Upper lobe of left lung (tissue), 6 donors: ENCODE measurements at places on chromosomes 3 and 15. TPM values are rescaled to one million over a fixed set of nuclear protein-coding genes. Genes with fewer than 3 reads are reported as not detected.

GRCh38 chr3:108804437-108804836, 18.1 kb upstream of the TRAT1 start:
- H3K36me3 ChIP-seq = no peaks in the 10 kb centered on the region
- H3K4me3 ChIP-seq = no peak overlapping the region
- no peak overlapping the region for H3K27ac ChIP-seq
- no peaks in the 10 kb centered on the region for H3K4me1 ChIP-seq
- DNase-seq = no peak

DNA sequence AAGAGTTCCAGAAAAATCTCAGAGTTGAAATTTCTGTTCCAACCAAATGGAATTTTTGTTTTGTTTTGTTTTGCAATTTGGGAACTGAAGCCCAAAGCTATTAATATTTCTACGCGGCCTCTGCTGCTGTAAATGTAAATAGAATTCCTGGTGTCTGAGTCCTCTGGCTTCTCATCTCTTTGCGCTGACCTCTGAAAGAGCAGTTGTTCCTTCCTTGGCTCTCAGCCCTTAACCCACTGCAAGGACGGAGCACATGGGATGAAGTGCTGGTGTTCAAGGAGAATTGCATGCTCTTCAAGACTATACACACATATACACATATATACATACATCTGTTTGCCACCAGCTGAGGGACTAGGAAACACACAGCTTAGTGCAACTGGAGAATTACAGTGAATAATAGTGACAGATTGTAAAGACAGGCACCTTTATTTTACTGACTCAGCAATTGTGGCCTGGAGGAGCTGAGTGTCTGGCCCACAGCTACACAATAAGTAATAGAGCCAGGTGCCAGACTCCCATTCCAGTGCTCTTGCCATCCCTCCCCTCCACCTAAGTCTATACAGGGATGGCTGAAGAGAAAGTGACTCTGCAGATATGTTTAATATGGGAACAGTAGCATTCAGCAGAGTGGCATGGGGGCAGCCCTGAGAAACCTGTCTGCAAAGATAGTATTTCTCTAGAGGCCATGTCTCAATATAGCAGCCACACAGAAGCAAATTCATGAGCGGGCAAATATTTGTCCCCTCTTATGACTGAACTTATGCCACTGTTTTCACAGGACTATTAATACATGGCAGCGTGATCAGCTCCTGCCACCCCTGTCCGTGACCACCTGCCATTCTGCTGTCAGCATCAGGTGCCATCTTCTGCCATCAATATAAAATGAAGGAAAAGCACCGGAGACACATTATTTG, 42.3 kb downstream of the NEK10 start:
- H3K4me3 ChIP-seq = no peak overlapping the region
- H3K4me1 ChIP-seq = peaks cover 4% of the 10 kb centered on the region
- no peaks in the 10 kb centered on the region for H3K36me3 ChIP-seq

GRCh38 chr15:52658955-52659354, 20.2 kb downstream of the ATOSA start:
- no peak overlapping the region for H3K4me3 ChIP-seq
- no peaks in the 10 kb centered on the region for H3K36me3 ChIP-seq
- H3K27me3 ChIP-seq = no peaks in the 10 kb centered on the region
- peak overlapping the region; percentile 14 for H3K27ac ChIP-seq

FAM174B gene
- 109 TPM for total RNA-seq

DNA sequence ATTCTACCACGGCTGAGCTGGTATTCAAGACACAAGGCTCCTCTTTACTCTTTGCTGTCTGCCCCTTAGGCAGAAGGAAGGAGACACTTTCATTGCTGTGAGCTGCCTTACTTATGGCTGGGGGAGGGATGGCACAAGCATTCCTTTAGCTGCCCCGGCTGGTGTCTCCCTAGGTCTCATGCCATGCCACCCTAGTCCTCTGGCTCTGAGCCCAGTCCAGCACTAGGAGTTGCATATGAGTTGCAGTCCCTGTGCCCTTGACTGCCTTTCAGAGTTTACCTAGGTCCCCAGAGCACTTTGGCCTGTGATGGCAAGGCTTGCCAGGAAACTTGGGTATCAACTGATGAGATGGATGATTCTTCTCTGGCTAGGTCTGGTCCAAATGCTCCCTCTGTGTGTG, 296.4 kb downstream of the RBMS3 start:
- DNase-seq = no peak
- H3K27me3 ChIP-seq = no peaks in the 10 kb centered on the region
- H3K27ac ChIP-seq = no peak overlapping the region
- H3K4me3 ChIP-seq = no peak overlapping the region

ALDH1L1 gene
- total RNA-seq = 3.2 TPM

GOLGA6B gene
- not detected for total RNA-seq

DNA sequence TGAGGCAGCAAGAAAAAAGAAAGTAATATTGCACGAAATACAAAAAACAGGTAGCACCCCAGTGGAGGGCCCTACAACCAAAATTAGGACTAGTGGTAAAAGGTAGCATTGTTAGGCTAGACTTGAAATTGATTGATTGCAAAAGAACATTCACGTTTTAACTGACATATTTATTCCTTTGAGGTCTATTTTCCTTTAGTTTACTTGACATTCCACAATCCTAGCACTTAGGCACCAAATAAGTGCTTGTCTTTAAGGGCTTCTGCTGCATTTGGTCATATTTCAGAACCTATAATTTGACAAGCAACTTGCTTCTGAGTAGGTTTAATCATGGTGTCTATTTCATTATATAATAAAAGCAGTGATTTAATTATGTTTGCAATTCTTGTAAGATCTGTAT, 642.7 kb upstream of the AGTR1 start:
- H3K4me3 ChIP-seq = no peak overlapping the region
- no peak overlapping the region for H3K27ac ChIP-seq
- DNase-seq = no peak
- H3K4me1 ChIP-seq = no peaks in the 10 kb centered on the region
- no peaks in the 10 kb centered on the region for H3K36me3 ChIP-seq

CLCN2 gene
- total RNA-seq = 5.0 TPM

DNA sequence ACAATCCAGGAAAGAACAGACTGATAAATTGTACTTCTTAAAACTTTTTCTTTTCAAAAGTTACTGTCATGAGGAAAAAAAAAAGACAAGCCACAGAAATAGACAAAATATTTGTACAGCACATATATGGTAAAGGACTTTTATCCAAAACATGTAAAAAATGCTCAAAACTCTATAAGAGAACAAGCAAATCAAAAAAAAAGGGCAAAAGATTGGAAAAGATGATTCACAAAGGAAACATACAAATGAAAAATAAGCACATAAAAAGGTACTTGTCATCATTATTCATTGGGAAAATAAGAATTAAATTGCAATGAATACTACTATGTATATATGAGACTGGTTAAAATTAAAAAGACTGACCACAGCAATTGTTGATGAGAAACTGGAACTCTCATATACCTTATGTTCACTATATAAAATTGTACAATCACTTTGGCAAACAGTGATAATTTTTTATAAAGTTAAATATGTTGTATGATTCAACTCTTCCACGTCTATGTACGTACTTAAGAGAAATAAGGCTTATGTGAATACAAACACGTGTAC, 39.7 kb downstream of the DIPK2A start:
- H3K4me1 ChIP-seq = no peaks in the 10 kb centered on the region
- DNase-seq = no peak
- no peaks in the 10 kb centered on the region for H3K36me3 ChIP-seq
- H3K27me3 ChIP-seq = no peaks in the 10 kb centered on the region

FBXO40 gene
- not detected for total RNA-seq

DNA sequence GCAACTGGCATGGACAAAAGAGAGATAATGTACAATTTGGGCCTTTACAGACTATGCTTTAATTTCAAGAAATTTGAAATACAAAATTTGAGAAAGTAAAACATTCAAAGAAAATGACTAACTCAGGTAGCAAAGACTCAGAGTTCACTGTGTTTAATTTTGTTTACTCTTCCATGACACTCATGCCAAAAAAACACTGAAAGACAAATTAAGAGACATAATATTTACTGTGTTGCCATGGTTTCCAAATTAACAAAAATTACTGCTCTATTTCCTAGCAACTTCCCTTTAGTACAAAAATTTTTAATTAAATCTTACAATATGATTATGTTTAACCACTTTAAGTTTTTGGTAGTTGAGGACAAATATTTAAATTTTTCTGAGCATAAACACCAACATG, 29.6 kb downstream of the LRRFIP2 start:
- H3K36me3 ChIP-seq = peaks cover 12% of the 10 kb centered on the region
- no peaks in the 10 kb centered on the region for H3K27me3 ChIP-seq
- no peak for DNase-seq

GRCh38 chr3:100590114-100590839, 19.1 kb upstream of the ADGRG7 start:
- H3K27me3 ChIP-seq = no peaks in the 10 kb centered on the region
- no peaks in the 10 kb centered on the region for H3K36me3 ChIP-seq
- H3K4me1 ChIP-seq = peaks cover 3% of the 10 kb centered on the region
- no peak overlapping the region for H3K27ac ChIP-seq
- no peak overlapping the region for H3K4me3 ChIP-seq

DNA sequence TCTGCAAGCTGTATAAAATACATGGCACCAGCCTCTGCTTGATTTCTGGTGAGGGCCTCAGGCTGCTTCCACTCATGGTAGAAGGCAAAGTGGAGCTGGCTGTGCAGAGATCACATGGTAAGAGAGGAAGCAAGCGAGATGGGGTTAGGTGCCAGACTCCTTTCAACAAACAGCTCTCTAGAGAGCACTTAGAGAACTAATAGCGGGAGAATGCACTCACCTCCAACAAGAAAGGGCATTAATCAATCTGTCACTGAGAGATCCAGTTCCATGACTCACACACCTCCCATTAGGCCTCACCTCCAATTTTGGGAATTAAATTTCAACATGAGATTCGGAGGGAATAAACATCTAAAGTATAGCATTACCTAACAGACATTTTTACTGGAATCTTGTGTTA, 644.1 kb upstream of the ARRDC4 start:
- H3K4me1 ChIP-seq = no peaks in the 10 kb centered on the region
- no peaks in the 10 kb centered on the region for H3K36me3 ChIP-seq
- no peak overlapping the region for H3K4me3 ChIP-seq
- no peak overlapping the region for H3K27ac ChIP-seq

GPR62 gene
- total RNA-seq = not detected

DNA sequence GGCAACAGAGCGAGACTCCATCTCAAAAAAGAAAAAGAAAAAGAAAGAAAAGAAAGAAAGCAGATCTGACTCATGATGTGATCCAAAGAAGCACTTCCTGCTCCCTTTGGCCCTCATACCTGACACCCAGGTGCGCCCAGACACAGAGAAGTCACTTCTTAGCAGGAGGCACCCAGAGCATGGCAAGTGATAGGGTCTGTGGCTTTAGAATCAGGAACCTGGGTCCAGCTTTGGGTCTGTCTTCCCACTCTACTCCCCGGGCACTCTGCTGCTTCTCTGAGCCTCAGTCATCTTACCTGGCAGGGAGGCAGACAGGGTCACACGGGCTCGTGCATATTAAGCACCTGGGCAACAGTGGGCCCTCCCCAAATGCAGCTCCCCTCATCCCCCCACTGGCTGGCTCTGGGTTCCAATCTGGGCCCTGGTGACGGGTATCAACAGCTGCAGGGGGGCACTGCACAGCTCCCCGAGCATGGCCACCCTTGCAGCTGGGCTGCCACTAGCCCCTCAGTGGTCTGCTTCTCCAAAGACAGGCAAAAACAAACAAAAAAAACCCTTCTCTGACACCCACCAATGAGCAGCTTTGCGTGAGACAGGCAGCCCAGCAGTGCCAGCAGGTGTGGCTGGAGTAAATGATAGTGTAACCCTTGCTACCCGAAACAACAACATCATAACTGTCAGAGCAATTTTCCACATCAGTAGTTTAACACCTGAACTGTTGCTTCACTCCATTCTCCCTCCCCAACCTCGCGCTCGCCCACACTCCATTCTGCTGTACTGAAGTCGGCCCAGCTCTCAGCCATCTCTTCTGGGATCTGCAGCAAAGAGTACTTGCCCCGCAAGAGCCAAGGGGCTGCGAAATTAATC, 99.8 kb downstream of the MEGF11 start:
- H3K4me3 ChIP-seq = no peak overlapping the region
- no peak for DNase-seq
- H3K4me1 ChIP-seq = no peaks in the 10 kb centered on the region
- H3K27me3 ChIP-seq = no peaks in the 10 kb centered on the region
- H3K36me3 ChIP-seq = no peaks in the 10 kb centered on the region
- H3K27ac ChIP-seq = no peak overlapping the region

DNAJC13 gene
- 31.5 TPM for total RNA-seq

DNA sequence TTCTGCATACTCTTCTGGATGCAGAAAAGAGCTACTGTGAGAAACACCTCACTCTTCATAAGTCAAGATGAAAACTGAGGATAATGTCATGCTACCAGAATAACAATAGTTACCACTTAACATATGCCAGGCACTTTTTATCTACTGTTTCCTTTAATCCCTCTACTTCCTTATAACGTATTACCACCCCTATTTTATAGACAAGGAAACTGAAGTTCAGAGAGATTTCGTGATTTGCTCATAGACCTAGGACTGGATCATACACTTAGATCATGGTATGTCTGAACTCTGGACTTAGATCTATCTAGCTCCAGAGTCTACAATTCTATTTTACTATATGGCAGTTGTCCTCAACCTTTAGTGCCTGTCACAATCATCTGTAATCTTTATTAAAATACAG, 155.7 kb upstream of the TSPAN3 start:
- no peaks in the 10 kb centered on the region for H3K27me3 ChIP-seq
- no peak overlapping the region for H3K4me3 ChIP-seq
- H3K4me1 ChIP-seq = peaks cover 19% of the 10 kb centered on the region
- no peak for DNase-seq

SAXO2 gene
- total RNA-seq = 11.8 TPM
